ENCODE measurements at places on chromosomes 16 and 17. TPM values are rescaled to one million over a fixed set of nuclear protein-coding genes. Genes with fewer than 3 reads are reported as not detected.

The ORMDL3 gene
- total RNA-seq: 338 TPM

The NLRC3 gene
- total RNA-seq: 0.65 TPM

DNA sequence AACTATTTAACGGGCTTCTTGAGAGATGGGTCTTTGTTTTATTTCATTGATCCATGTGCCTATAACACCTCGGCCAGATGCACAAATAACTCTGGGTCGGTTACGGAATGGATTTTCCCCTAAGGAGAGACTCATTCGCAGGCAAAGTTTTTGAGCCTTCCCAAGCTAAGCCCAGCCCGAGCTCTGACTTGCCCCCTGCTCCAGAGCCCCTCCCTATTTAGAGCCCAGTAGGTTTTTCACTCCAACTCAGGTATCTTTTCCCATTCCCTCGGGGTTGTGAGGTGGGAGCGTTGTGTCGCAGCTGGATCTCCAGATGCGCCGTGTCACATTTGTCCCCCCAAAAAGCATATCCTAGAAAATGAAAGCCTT, 812 bp upstream of the MYOCD start:
- DNase-seq: no peak

DNA sequence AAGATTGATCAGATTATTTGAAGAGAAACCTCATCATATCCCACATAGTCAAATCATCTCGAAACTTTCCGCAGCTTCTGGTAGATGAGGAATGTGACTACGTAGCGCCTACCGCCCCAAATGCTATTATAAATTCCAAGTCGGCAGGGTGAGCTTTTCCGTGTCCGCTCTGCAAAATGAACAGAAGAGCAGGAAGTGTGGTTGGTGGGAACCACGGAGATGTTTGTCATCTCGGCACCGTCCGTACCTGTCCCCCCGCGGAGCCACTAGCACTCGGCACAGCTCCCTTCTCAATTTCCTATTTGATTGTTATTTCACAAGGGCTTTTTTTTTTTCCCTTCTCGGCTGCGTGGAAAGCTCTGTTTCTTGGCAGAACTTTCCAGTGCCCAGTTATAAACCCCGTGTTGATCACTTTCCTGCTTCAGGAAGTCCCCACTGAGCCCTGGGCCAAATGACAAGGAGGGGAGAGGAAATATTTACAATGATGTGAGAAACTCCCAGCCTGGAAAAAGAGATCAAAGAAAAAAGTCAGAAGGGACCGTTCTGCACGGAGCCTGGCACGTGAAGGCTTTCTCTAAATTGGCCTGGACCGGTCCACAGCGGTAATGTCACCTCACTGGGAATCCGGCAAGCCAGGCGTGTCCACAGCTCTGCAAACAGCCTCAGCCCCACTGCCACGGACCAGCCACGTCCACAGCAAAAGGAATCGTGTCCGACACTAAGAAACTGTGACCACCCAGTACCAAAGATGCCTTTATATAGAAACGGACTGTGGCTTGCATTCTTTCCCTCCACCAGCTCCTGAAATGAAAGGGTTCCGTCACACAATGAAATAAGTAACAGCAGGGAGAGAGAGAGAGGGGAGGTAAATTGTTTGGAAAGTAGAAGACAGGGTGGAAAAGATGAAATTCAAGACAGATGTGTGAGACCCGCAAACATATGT, 65.0 kb downstream of the MRM3 start:
- DNase-seq: no peak

- DNase-seq: no peak
Observed at GRCh38 chr16:28990375-28991040, 5.7 kb downstream of the LAT start.

DNA sequence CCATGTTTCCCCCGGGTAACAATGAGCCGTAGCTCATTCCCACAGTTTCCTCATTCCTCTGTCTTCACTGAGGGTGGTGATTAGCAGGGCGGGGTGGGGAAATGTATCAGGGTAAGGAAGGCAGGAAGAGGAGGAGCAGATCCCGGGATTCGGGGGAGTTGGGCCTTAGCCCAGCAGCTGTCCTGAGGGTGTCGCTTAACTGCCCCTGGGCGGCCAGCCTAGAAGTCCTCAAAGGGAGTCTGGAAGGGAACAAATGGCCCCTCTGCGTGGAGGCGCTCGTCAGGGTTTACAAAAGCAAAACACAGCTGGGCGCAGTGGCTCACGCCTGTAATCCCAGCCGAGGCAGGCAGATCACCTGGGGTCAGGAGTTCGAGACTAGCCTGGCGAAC, 14.3 kb downstream of the MLYCD start:
- no peak for DNase-seq

GRCh38 chr17:497241-498034, 144.8 kb upstream of the RPH3AL start:
- no peak for DNase-seq

- DNase-seq: no peak
Observed at GRCh38 chr16:84324434-84325262, 30.0 kb downstream of the WFDC1 start.

GRCh38 chr16:81286190-81286589, 28.6 kb upstream of the GAN start:
- DNase-seq: no peak

DNA sequence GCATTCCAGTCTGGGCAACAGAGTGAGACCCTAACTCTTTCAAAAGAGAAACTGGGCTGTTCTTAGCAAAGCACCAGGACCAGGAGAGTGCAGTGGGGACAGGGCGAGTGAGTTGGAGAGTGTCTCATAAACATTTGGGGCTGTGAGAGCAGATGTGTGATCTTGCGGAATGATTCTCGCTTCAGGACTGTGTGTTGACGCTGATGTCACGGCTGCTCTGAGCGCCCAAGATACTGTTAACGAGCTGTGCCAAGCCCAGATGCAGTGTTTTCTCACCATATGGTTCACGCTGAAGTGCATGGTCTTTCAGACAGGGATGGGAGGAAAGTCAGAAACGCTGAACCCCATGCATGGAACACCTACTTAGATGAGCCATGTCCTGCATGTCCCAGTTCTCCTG, 438.2 kb downstream of the HS3ST4 start:
- no peak for DNase-seq

The KIF1C gene
- total RNA-seq: 64.5 TPM

DNA sequence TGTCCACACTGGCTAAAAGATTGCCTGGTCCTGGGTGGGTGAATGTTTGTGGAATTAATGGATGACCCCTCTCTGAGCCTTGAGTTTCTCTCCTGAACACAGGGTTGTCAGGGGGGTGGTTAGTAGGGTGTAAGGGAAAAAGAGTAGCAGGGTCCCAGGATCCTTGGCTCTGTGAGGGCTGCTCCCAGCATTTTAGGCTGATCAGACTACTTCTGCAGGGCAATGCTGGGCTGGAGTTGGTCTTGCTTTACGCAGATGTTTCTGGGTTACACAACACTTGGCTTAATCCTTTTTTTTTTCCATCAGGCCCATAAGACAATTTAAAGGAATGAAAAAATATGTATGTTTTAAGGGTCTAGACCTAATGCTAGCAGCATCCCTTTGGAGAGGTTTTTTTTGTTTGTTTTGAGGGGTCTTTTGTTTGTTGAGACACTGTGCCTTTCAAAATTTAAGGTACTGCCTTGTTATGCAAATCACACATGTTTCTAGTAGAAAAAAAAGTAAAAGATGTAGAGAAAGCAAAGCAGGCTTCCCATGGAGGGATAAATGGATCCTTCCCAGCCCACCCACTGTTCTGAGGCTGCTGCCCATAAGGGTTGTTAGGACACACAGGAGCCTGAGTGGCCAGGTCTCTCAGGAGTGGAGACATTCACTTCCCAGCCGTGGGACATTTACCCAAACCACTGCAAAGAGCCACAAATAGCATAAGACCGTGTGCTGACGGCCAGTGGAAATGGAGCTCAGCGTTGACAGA, 225.6 kb upstream of the HSBP1 start:
- no peak for DNase-seq

GRCh38 chr17:79082311-79083190, 7.9 kb downstream of the ENGASE start:
- DNase-seq: no peak

GRCh38 chr16:883781-884180, 83.2 kb upstream of the GNG13 start:
- DNase-seq: no peak

DNA sequence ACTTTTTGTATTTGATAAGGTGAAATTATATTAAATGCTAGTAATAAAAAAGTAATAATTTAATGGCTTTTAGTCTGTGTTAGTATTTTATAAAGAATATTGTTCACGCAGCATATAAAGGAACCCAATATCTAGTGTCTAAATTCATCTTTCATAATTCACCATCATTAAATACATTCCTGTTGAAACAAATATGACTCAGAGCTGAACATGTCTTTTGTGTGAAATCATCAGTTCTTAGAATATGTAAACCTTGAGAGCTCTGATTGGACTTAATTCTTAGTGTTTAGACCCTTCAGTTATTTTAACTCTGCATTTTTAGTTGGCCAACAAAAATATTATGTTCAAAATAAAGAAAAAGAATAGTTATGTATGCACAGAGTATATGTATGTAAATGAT, 71.8 kb downstream of the ABHD15 start:
- DNase-seq: no peak

DNA sequence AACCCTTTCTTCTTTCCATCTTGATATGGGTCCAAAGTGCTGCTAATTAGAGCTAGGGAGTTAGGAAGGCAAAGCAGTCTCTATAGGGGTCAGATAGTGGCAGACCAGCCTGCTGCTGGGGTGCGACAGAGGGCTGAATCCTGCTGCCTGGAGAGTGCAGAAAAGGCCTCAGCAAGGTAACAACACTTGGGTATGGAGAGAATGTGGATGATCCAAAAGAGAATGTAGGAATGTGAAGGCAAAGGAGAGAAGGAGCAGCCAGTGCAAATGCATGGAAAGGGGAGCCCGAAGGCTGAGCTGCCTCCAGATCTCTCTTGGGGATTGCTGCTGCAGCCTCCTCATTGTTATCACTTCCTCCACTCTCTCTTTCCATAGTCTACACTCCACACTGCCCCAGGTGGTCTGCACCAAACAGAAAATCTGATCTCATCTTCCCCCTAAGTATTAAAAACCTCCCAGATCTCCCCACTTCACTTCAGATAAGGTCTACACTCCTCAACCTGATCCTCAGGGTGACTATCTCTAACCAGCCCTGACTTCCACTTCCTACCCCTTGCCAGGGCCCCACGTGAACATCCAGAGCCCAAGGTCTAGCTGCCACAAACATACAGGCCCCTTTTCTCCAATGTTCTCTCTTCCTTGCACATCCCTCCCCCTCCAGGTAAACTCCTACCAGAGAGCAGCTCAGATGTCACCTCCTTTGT, 28.8 kb downstream of the TOM1L2 start:
- no peak for DNase-seq

The WIPF2 gene
- total RNA-seq: 10.3 TPM

DNA sequence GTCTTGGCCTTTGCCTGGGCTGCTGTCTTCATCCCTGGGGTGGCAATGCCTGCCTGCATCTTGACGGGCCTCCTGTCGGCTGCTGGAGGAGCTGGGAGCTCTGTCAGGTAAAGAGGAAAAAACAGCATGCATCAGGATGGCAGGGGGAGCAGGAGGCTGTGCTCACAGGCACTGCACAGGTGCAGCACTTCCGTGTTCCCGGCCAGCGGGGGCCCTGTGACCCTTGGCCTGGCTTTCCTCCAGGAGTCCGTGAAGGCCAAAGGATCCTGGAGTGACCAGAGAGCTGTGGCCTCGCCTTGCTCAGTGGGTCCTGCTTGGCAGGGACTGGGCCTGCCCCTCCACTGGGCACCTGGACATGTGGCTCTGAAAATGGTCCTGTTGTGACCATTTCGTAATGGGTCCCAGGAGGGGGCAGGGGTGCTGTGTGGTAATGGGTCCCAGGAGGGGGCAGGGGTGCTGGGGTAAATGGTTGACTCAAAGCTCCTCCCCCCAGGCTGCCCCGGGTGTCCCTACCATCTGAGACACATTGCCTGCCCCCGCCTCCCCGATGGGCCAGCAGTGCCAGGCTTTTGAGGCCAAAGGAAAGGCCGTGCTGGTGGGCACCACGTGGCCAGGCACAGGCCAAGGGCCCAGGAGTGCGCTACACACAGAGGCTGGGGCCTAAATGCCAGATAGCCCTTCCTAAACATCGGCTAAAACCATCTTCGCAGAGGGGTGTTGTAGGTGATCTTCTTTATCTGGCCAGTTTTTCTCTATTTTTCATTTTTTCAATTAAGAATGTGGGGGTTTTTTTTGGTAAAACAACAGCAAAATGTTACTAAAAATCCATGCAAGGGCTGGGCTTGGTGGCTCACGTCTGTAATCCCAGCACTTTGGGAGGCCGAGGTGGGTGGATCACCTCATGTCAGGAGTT, 4.0 kb upstream of the FASN start:
- DNase-seq: no peak

The HAP1 gene
- total RNA-seq: not detected

GRCh38 chr17:42901535-42902229, 1.1 kb downstream of the G6PC1 start:
- DNase-seq: no peak

The SEC14L1 gene
- 116 TPM for total RNA-seq

DNA sequence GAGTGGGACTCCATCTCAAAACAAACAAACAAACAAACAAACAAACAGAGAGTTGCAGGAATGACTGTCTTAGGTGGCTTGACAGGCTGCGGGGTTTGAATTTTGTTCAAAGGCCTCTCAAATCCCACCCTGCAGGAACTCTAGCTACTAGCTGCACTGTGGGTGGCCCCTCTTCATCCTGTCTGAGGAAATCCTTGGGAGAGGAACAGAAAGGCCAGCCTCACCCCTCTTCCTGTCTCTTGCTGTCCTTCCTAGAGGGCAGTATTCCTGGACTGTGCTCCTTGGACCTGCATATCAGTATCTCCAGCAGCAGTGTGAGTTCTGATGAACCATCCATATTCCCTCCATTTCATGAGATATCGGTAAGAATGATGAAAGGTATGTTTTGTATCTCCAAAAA, 2.0 kb upstream of the CCDC92B start:
- no peak for DNase-seq

The DHRS7C gene
- not detected for total RNA-seq

DNA sequence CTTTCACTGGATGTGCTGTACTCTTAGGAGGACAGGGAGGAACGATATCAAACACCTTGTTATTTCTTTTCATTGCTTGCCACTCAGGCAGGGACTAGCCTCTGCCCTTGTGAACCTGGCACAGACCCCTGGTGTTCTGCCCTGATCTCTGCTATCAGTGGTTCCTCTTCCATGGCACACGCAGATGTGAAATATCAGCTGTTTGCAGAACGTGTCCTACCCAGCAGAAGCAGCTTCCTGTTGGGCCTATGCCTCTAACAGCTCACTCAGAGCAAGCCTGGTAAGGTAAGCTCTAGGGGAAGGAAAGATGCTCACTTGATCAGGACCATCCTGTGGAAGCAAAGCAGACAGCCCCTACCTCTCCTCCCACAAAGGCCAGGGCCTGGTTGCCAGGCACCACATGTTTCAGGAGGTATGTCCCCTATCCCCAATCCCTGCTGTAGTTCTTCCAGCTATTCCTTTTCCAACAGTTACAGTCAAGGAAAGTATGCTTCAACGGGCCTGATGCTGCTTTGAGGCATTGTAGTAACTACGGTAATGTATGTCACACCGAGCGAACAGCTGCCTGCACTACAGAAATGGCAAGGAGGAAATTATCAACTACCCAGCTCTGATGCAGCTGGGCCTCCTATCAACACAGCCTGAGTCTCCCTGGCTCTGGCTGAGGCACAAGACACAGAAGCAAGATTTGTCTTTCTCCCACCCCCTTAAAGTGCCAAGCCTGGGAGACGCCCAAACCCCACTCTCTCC, 41.3 kb upstream of the GFOD2 start:
- DNase-seq: no peak

All from omental fat pad (tissue), 4 donors.